ENCODE measurements at places on chromosomes 7 and 10. TPM values are rescaled to one million over a fixed set of nuclear protein-coding genes. Genes with fewer than 3 reads are reported as not detected.

The NPC1L1 gene
- total RNA-seq = not detected

The METTL27 gene
- 0.12 TPM for total RNA-seq

The TMEM184A gene
- 0.10 TPM for total RNA-seq

The GPNMB gene
- total RNA-seq = 146 TPM

The C7orf25 gene
- 6.1 TPM for total RNA-seq

The FAM13C gene
- 3.4 TPM for total RNA-seq

- DNase-seq = no peak
Observed at GRCh38 chr7:33842150-33842549, 63.2 kb upstream of the BMPER start.

DNA sequence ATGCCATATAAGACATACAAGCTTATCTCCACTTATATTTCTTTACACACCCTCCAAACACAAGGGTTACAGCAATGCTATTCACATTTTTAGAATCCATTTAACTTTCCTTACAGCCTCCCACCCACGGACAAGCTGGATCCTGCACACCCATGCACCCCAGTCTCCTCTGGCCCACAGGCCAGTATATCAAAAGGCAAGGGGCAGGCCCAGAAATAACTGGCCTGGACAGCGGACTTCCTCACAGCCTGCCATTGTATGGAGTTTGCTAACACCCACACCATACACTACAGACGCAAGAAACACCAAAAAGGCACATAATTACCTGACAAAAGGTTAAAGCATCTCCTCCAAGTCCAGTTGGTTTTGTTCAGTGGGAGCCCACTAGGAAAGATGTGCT is 12.0 kb downstream of the HOXA4 start:
- DNase-seq = no peak

DNA sequence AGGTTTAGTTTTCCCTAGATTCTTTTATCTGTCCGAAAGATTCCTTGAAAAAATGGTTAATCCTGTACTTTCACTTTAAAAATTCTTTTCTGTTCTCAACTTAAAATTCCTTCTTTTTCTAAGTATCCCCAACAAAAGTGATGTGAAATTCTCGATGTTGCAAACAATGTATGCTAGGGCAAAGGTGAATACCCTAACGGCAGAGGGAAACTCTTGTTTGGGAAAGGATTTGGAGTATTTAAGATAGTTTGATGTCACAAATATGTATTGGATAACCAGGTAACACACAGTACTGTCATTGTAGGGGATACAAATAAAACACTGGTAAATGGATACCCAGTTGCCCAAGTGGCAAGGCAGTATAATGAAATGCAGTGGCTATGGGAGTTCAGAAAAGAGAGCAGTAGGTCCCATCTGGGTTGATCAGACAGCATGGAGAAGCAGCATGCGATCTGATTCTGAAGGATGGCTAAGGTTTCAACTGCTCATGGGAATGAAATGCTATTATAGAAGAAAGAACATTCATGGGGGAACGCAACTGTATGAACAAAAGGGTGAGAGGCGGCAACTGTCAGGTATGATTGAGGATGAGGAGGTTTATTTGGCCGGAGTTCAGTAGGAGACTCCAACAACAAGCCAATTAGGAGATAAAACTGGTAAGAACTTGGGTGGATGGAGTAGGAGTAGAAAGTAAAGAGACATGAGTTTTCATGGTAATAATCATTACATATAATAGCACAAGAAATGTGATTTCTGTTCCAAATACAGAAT is 3.2 kb upstream of the EPC1 start:
- no peak for DNase-seq

- no peak for DNase-seq
Observed at GRCh38 chr7:128814499-128814898, 15.7 kb upstream of the FLNC start.

- no peak for DNase-seq
Observed at GRCh38 chr7:33873518-33873917, 31.8 kb upstream of the BMPER start.

- DNase-seq = no peak
Observed at GRCh38 chr10:4066581-4067390, 281.8 kb upstream of the KLF6 start.
